Activated naive CD4-positive, alpha-beta T cell treated with anti-CD3 and anti-CD28 coated beads for 36 hours (primary cell): ENCODE measurements at places on chromosomes 12 and 14.

- DNase-seq, result no peak
Measured at GRCh38 chr12:42985506-42985905, 396.0 kb upstream of the PRICKLE1 start.

GRCh38 chr12:130818272-130818634 is 20.8 kb downstream of the STX2 start:
- DNase-seq, result no peak

- no peak for DNase-seq
Measured at GRCh38 chr12:90899456-90900182, 55.4 kb downstream of the CCER1 start.

DNA sequence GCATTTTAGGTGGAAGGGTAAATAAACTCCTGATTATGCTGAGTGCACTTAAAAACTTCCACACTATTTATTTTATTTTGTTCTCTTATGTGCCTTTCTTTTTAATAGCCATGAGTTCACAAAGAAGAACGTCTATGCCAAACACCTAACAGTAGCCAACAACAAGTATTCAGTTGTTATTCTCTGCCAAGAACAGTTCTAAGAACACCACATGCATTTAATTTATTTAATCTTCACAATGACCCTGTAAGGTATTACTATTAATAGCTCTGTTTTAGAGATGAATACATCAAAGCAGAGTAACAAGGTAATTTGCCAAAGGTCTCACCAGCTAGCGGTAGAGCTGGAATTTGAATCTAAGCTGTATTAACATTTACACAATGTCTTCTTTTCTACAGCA is 240.1 kb downstream of the ALG10B start:
- no peak for DNase-seq

- DNase-seq, result no peak
Measured at GRCh38 chr12:45189766-45190403, 26.0 kb upstream of the ANO6 start.

DNA sequence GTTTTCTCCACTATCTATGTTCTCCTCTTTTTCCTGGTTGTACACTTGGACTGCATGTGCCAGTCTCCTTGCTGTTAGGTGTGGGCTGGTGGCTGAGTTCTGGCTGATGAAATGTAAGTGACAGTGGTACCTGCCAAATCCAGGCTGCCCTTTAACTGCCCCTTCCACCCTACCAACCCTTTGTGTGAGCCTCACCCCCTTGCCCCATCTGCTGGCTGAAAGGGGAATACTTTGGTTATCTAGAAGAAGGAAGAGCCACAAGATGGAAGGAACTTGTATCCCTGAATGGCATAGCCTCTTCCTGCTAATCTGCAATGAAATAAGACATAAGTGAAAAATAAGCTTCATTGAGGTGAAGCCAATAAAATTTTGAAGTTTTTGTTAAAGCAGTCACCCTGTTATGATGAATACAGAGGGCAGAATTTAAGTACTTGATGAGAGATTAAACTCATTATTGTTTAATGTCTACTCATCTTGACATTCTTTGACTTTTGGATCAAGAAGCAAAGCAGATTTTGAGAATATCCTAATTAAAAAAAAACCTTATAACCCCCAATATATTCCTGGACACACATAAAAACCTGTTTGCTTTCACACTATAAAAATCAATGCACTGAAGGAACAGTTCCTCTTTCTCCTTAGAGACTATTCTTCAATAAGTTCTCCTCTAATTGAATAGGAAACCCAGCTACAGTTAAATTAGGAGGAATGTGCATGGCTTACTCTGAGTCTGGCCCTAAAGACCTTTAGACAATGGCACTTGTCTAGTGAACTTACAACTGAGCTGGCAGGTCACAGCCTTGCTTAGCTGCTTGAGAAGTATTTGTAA is 262.6 kb upstream of the BTG1 start:
- DNase-seq, result peak; percentile 79

- DNase-seq, result no peak
Measured at GRCh38 chr14:95132760-95133159, 24.6 kb downstream of the DICER1 start.
